ENCODE measurements at places on chromosomes 11 and 22.

DNA sequence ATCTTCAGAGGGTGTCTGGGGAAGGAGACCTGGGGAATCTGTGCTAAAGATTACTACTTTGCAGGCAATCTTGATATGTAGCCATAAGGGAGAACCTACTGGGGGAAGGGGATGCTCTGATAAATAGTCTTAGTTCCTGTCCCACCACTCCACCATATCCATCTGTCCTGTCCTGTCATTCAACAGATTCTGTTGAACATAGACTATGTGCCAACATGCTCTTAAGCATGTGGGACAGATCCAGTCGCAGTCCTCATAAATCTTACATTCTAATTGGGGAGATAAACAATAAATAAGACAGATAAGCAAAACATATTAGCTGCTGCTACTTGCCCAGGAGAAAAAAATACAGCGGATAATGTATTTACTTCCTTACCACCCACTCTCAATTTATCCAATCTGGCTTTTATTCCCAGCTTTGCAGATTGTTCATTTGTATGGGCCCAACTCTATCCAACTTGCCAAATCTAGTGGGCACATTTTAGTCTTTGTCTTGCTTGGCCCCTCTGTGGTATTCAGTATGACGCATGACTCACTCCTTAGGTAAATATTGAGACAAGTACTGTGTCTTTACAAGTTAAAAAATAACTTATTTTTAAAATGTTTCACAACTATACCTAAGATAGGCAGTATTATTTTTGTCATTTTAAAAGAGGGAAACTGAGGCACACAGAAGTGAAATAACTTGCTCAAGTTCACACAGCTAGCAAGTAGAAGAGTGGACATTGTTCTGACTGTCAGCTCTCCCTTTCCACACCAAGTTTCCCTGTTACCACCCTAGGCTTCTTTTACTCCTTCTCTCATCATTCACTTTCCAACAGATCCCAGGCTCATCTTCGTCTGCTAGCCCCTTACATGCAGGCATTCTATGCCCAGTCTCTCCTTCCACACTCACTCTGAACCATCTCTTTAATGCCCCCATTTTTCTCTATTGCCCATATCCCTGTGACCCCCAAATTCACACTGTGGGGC, 133.6 kb upstream of the SESN3 start:
- DNase-seq, result no peak

- no peak for DNase-seq
Measured at GRCh38 chr22:31952094-31952401, 7.7 kb downstream of the YWHAH start.

- no peak for DNase-seq
Measured at GRCh38 chr22:22210375-22210774, 34.2 kb upstream of the VPREB1 start.

DNA sequence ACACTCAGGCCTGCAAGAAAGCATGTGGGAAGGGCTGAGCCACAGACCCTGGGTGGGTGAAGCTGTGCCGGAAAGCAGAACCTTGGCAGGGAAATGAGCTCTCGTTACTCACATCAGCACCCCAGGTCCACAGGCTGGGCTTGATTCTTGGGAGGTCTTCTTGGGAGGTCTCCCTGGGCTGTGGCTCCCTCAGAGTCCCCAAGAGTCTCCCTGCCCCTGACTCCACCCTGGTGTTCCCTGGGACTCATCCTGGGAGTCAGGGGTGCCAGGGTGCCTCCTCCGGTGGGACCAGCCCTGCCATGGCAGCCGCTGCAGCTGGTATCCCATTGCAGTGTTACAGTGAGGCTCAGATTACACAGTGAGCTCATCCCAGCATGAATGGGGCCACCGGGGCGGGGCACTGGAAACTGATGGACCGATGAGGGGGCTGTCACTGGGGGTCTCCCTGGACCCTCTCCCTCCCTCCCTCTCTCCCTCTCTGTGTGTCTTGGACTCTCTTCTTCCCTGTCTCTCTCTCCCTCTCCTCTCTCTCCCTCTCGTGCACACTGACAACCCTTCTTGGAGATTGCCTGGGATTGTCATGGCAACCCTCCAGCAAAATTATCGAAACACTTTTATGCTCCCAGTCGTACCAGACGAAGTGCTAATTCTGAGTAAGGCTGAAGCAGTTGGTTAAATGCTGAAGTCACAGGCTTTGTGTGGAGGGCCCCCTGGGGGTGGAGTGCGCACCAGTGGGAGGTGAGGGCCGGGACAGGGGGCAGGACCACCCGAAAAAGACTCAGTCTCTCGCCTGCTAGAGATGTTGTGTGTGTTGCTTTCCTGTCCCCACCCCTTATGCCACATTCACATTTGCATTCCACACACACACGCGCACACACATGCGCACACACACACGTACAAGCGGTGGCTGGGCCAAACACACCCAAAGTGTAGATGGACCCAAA, 8.6 kb upstream of the C11orf96 start:
- DNase-seq, result no peak

- DNase-seq, result no peak
Measured at GRCh38 chr11:86676533-86677154, 4.2 kb upstream of the ME3 start.

- DNase-seq, result no peak
Measured at GRCh38 chr11:24082860-24083259, 414.0 kb upstream of the LUZP2 start.

- no peak for DNase-seq
Measured at GRCh38 chr11:81644239-81644840, 1089.3 kb downstream of the FAM181B start.

DNA sequence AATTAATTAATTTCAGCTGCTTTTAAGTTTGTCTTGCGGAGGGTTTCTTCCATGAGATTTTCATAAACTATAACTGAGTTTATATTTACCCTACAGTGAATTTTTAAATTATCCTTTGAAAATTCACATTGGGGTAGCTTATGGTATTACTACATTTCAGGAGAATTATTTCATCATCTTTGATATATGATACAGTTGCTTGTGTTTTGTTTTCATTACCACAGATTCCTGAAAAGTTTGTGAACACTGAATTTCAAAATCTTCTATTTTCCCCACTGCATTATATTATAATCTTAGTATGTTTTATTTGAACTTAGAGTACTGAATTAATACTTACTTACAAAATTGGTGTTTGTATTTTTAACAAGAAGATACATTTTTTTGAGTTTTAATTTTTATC, 24.4 kb downstream of the METTL15 start:
- DNase-seq, result no peak

DNA sequence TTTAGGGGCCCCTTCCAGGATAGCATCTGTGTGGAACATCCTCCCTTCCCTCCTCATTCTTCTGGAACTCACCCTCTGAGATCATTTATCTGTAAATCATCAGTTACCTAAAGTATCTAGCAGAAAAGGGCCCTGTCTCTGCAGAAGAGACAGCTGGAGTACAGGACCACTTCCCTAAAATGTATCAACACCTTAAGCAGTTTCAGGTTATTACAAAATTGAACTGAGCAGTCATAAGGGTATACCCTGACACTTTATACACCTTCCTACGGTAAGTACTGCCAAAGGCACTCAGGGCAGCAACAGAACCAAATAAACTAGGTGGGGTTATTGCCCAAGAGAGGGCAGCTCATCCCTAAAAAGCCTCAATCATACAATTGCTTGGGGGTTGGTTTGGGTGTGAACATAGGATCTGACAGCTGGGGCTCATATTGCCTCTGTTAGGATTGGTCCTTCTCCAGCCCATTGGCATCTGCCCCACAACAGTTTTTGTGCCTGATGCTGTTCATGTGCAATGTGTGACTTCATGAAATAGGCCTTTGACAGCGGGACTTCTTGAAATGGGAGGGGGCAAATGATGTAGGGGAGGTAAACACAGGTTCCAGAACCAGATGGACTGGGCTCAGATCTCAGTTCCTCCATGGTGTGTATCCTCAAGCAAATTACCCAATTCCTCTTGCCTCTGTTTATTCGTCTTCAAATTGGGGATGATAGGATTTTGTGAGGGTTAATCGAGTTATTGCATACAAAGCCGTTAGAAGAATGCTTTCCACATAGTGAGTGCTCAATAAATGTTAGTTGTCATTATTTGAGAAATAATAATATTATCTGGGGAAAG, 2.9 kb downstream of the POU2AF3 start:
- no peak for DNase-seq

DNA sequence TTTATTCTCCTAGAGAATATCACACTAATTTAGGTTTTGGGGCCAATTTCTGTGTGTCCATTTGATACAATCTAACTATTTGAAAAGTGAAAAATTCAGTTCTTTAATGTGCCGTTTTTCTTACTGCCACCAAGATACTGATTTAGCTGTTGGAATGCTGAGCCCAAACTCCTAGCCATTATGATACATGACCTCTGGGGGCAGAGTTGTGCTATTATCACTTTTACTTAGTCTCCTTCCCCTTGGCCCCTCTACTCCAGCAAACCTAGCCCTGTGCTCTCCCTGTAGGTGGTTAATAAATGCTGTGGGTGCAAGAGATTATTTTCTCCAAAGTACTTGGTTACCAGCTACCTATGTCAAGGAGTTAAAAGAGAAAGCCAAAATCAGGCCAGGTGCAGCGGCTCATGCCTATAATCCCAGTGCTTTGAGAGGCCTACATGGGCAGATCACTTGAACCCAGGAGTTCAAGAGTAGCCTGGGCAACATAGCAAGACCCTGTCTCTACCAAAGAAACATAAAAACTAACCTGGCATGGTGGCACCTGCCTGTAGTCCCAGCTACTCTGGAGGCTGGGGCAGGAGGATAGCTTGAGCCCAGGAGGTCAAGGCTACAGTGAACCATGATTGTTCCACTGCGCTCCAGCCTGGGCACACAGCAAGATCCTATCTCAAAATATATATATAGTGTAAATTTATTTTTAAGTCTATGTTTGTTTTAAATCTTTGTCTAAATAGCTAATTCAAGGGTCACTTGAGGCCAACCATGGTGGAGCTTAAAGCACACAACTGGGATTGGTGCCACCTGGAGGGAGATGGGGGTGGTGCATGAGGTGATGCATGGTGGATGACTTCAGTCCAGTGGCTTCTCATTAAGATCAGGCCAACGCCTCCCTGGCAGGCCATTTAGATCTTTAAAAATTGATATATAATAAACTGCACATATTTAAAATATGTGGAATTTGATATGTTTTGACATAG, 193.2 kb upstream of the PLET1 start:
- DNase-seq, result no peak

DNA sequence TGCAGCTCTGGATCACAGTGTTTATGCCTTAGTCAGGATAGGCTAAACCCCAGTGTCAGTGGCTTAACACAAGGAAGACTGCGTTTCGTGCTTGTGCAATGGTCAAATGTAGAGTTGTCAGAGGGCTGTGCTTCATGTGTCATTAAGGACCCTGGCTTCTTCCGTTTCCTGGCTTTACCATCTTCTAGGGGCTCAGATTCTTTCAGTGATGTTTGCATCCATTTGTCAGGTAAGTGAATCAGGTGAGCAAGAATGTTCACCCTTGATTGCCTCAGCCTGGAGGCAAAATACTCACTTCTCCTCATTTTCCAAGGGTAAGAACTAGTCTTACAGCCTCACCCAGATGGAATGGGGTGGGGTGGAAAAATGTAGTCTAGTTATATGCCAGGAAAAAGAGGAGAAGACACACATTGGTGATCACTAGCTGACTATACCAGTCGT, 20.5 kb upstream of the AMOTL1 start:
- no peak for DNase-seq
